ENCODE measurements at places on chromosomes 1 and 21.

DNA sequence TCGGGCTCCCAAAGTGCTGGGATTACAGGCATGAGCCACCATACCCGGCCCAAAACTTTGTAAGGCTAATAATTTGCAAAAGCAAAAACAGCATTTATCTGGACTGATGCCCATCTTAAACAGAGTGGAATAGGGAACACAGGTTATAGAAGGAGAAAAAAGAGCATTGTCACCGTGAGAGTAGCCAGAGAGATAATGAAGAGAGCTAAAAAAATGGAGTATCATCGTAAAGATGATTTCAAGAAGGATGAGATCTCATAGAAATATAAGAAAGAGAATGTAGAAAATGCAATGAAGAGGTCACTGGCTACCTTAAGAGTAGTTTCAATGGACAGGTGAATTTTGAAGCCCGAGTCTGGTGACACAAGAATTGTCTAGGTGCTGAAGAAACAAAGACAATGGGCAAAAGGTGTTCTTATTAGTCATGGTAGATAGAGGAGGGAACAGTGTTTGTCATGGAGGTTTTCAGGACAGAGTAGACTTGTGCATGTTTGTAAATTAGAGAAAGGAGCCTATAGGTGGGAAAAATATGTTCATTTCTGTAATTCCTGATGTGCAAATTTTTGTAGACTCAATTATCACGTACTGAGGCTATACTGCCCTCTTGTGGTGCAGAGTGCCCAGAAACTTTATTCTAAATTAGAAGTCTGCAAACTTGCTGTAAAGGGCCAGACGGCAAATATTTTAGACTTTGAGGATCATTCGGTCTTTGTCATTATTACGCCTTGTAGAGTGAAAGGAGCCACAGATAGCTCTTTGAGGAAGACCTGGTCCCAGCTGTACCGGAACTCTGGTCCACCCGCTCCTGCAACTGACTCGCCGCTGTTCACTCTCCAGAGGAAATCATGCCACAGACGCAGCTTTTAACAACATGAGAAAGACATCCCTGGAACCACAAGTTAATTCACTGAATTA, 8.1 kb upstream of the TMEM183A start:
- peak; percentile 45 for DNase-seq

- DNase-seq: no peak
Measured at GRCh38 chr1:52190500-52191252, 48.8 kb downstream of the ZFYVE9 start.

GRCh38 chr1:170001266-170001665, 73.2 kb downstream of the KIFAP3 start:
- no peak for DNase-seq

DNA sequence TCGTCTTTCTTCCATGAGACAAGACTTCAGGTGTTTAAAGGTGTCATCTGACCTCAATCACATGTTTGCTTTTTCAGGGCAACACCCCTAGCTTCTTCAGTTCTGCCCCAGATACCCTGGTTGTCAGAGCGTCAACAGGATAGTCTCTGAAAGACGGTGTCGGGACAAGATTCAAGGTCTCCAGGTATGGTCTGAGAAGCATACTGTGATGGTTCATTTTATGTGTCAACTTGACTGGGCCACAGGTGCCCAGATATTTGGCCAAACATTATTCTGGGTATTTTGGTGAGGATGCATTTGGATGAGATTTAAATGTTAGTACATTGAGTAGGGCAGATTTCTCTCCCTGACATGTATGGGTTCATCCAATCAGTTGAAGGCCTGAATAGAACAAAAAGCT, 148.3 kb downstream of the TGFBR3 start:
- no peak for DNase-seq

- no peak for DNase-seq
Measured at GRCh38 chr1:17427696-17428660, 11.5 kb downstream of the RCC2 start.

DNA sequence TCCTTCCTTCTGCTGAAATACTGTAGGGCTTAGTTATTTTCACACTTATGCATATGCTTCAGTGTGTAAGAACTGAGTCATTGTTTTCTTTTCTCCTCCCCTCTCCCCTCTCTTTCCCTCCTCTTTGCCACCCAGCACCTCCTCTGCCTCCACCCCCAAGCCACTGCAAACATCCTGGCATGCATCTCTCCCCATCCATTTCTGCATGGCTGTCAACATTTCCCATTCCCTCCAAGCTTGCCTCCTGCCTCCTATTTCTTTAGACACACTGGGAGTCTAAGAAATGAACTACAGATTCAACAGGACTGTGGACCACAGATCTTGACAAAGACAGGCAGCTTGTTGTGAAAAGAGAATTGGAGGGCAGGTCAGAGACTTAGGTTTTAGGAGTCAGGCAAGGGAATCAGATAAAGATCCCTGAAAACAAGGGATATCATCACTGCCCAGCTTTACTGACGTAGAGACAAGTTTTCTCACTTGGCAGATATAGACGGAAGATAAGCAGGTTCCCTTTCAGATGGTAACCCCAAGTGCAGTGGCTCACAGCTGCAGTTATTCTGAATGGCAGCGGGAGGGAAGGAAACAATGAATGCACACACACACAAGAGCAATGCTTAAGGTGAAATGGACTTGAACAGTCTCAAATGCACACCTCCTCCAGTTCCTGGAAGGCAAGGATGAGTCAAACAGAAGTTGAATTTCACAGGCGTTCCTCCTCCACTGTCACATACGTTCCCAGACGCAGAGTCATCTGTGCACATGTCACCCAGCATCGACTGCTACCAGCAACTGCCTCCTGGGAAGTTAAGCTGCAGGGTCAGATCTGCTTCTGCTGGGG, 56.1 kb downstream of the HIVEP3 start:
- DNase-seq: no peak

DNA sequence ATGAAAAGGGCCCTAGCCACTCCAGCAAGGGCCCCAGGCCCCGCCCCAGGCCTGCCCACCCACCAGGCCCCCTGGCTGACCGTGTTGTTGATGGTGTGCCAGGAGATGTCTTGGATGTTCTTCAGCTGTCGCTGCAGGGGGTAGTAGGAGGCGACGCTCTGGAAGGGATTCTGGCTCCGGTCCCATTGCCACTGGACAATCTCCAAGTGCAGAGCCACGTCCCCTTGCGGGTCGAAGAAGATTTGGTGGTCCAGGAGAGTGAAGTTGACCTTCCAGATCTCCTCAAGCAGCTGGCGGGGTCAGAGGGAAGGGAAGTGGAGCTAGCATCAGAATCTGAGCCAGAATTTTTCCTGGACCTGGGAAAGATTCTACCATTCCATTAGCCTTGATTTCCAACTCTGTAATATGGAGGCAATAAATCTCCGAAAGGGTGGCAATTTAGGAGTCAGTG, 10.2 kb downstream of the TAS1R2 start:
- no peak for DNase-seq

- no peak for DNase-seq
Measured at GRCh38 chr1:202203238-202204039, 9.8 kb downstream of the LGR6 start.

DNA sequence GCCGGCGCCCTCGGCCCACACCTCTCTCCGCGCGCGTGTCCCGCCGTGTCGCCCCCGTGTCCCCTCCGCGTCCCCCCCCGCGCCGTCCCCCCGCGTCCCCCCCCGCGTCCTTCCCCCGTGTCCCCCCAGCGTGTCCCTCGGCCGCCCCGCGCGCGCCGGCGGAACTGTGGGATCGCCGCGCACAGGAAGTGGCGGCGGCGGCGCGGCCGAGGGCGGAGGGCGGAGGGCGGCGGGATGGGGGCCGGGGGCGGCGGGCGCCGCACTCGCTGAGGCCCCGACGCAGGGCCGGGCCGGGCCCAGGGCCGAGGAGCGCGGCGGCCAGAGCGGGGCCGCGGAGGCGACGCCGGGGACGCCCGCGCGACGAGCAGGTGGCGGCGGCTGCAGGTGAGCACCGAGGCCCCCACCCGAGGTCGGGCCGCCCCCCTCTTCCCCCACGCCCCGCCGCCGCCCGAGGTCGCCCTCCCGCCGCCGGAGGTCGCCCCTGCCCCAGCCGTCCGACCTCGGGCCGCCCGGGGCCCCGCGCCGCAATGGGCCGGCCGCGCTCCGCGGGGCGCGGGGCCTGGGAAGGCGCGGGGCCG, at the start of gene AGPAT3:
AGPAT3 (plus strand) TSS at position 262 of the 578 bp plus-strand sequence. CDS start 94,459 bp downstream, outside the sequence.
- DNase-seq: peak; percentile 87

GRCh38 chr1:156062189-156062588, 1.2 kb downstream of the RAB25 start:
- DNase-seq: no peak

DNA sequence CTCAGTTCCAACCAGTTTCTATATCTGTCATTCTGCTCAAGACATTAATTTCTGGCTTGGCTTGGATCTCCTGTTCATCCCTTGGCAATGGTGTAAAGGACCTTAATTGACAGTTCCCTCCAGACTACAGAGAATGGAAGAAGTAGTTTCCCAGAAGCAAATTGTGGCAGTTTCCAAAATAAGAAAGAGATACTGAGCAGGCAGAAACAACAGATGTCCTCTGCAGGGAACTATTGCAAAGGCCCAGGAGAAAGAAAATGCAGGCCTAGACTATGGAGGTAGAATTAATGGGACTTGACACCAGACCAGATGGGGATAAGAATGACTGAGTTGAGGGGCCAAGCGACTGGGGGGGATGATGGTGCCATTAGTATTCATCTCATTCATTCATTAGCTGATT, 6.1 kb upstream of the AK2 start:
- DNase-seq: no peak

GRCh38 chr21:16534408-16535101, 804.8 kb downstream of the USP25 start:
- DNase-seq: peak; percentile 51

- DNase-seq: no peak
Measured at GRCh38 chr1:207848234-207848633, 62.7 kb downstream of the CD34 start.

- no peak for DNase-seq
Measured at GRCh38 chr1:116119876-116120275, 8.7 kb downstream of the MAB21L3 start.

DNA sequence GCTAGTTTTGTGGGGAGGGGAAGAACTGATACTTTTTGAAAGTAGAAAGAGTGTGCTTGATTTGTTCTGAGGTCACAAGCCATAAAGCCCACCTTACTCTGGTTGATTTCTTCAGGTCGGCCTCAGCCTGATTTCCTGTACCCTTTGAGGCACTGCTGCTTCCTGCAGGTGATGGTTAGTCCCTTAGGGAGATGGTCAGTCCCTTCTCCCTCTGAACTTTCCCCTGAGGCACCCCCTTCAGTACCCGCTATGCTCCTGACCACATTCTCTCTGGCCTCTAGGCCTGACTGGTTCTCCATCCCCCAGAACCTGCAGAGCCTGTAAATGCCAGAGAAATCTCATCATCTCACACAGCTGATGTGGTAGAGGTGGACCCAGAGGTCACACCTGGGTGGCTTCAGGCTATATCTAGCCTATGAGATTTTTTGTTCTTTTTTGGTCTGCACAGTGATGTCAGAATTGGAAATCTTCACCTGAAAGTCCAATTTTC, 15.0 kb upstream of the ID3 start:
- DNase-seq: no peak

- no peak for DNase-seq
Measured at GRCh38 chr21:42069327-42069726, 1.8 kb upstream of the UMODL1 start.

- peak; percentile 73 for DNase-seq
Measured at GRCh38 chr1:218304281-218305039, 19.4 kb downstream of the RRP15 start.

DNA sequence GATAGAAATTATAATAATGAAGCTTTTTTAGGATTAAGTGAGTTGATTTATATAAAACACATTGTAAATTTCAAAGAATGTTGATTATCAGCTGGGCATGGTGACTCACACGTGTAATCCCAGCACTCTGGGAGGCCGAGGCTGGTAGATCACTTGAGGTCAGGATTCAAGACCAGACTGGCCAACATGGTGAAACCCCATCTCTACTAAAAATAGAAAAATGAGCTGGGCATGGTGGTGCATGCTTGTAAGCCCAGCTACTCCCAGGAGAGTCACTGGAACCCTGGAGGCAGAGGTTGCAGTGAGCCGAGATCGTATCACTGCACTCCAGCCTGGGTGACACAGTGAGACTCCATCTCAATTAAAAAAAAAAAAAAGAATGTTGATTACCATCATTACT, 18.4 kb downstream of the ADAMTS1 start:
- DNase-seq: no peak

DNA sequence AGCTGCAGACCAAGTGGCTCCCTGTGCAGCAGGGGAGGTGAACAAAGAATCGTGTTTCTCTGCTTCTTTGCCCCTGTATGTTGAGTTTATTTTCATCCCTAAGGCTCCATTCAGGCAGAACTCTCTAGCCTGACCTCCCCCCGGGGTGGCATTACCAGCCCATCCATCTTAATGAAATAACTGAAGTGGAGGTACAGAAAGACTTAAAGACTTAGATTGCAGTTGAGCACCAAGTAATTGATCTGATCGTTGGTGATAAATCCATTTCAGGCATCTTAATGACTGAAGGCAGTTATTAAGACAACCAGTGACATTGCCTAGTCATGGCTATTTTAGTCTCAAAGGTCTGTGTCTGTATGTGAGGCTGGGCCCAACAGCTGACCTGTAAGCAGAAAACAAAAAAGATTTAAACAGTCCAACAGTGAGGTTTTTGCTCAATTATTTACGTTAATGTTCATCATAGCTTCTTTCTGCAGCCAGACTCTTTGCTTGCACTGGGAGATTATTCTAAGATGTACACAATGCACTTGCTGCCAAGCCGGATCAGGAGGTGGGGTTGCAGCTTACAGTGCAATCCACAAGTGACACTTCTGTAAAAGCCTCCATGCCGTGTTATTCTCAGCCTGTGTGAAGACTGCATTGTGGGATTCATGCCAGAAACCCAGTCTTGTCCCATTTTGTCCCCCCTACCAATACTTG, 363.0 kb upstream of the DUSP10 start:
- no peak for DNase-seq

DNA sequence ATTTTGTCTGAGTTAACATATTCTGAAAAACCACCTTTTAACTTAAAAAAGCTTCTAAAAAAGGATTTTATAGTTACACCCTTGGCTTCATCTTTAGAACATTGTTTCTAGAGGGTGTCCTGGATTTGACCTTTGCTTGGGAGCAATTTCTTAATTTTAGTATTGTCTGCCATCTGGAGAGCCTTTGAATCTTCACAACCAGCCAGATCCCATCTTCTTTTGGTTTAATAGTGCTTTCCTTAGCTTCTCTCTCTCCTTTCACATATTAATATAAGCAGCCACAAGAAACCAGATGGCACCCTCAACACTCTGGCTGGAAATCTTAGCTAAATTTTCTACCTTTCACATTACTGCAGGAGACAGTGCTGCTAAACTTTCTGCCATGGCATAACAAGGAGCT, 76.5 kb upstream of the TSPAN2 start:
- DNase-seq: no peak

GRCh38 chr1:51497340-51497739, 21.7 kb downstream of the EPS15 start:
- no peak for DNase-seq

DNA sequence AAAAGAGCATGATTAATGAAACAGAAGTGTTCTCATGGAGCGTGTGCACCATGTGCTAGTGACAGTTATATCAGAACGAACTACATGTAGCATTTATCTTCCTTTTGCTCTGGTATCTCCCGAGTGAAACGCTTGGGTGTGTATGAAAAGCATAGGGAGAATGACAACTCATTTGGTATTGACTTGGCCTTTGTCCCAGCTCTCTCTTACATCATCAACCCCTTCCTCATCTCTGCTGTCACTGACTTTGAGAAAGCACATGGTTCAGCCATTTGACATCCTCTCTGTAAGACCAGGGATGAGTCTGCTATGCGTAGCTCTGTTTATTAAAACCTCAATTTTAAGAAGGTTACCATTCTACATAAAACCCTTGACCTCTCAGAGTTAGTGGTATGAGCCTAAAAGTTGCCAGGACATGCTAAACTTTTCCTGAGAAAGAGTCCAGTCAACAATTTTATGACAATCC, 201.0 kb downstream of the NRIP1 start:
- no peak for DNase-seq

- no peak for DNase-seq
Measured at GRCh38 chr1:66968574-66968973, 43.8 kb downstream of the MIER1 start.
